Cortex of kidney (tissue), 1 donor: ENCODE measurements at places on chromosomes 7 and 10.

DNA sequence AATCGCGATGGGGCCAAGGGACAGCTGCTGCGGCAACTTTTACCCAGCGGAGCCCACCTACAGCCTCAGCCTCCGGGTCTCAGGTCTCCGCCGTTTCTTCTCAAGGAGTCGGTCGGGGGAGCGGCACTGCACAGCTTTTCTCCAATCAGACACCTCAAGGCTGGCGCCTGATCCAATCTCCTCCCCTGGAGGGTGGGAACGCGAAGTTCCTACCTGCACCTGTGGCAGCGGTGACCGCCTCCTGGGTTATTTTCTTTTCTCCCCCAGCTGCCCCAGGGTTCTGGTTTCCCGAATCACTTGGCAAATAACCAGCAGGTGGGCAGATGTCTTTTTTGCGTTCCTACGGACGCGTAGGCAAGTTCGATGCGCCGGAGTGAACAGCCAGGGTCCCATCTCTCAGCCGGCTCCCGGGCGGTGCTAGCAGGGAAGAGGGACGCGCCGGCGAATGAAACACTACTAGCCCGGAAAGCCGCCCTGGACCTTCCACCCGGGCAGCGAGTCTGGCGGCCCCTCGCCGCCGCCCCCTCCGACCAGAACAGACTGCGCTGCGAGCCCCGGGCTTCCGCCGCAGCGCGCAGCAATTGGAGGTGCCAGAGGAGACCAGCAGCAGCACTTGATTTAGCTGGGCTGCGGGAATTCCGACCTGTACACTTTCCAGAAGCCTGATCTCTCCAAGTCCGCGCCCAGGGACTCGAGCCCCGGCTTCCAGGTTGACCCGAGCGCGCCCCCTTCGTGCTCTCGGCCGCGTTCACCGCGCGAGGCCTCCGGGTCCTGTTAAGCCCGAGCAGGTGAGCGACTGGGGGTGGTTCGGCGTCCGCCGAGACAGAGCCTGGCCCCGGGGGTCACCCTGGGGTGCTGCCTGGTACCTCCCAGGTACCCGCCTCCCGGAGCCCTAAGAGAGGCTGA is at the start of gene PRR15:
PRR15 (plus strand) TSS at position 246 of the 906 bp plus-strand sequence. CDS start 2,495 bp downstream, outside the sequence.
- DNase-seq = no peak

GRCh38 chr7:35993676-35994606 is 159.1 kb upstream of the EEPD1 start:
- DNase-seq = no peak

DNA sequence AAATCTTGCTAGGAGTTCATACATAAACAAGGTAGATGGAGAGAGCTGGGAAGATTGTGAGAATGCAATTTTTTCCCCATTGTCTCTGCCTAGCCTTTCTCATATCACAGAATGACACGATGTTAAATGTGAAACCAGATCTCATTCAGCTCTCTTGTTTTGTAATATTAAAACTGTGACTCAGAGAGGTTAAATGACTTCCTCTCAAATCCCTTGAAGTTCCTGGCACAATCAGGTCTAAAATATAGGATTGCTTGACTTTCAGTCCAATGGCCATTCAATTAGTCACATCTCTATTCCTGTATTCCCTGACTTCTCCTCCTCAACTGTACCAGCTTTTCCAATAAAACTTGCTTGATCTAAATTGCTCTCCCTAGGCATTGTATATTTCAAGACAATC is 3.1 kb downstream of the ANKRD22 start:
- no peak for DNase-seq

- DNase-seq = no peak
Observed at GRCh38 chr10:73827346-73828089, 16.1 kb upstream of the NDST2 start.

GRCh38 chr7:27132214-27132613 is 1.7 kb upstream of the HOXA4 start:
- no peak for DNase-seq

DNA sequence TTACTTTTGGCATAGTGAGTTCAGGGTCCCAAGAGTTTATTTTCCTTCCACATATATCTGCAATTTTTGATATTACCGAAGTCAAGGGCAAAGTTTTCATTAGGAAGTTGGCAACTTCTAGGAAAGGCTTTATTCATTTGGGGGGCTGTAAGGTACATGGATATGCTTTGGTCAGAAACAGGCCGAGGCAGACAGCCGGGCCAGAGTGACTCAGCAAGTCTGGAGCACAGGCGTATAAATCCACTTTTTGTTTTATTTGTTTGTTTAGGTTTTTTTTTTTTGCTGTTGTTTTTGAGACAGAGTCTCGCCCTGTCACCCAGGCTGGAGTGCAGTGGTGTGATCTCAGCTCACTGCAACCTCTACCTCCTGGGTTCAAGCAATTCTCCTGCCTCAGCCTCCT is 3.7 kb downstream of the ZNF680 start:
- DNase-seq = no peak

DNA sequence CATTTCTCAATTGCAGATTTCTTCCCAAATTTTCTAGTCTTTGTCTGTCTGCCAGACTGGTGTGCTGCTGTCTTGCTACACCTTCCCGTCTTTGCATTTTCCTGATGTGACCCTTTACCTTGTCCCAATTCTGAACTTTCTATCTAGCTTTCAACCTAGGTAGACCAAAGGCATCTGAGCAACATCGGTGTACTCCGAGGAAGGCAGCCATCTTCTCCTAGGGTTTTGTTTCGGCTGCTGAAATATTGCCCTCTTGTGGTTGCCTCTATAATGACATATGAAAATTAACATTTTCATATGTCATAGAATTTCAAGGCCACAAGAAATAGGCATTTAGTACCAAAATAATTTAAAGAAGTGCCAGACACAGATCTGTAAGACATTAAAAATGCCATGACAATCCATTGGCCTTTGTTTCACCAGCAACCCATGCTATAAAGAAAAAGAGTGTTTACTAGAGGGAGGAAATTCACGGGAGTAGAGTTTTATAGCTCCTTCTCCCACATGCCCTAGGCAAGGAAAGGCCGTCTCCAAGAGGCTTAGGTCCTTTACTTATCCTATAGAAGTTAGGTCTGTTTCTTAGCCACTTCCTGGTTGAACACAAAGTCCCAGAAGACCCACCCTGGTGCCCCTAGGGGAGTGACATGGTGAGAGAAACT is 23.4 kb downstream of the OR9A2 start:
- no peak for DNase-seq

DNA sequence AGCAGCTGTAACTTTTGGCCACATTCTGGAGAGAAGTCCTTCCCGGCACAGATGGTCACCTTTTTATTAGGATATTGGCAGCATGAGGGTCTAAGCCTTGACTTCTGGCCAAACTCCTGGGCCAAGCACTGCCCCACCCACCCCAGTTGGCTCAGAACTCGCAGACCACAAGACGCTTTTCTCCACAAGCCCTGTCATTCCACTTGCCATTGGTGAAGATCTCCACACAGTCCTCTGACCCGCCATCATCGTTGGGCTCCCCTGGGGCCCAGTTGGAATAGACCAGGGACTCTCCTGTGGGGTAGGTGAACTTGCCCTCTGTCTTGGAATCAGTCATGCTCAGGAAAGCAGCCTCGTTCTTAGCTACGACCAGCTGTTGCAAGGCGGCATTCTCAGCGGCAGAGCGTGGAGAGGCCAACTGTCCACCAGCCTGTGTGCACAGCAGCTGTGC is 11.2 kb downstream of the SFTPD start:
- DNase-seq = no peak

GRCh38 chr10:33869028-33869427 is 534.6 kb upstream of the NRP1 start:
- no peak for DNase-seq

GRCh38 chr7:55878691-55879090 is 8.6 kb upstream of the ZNF713 start:
- no peak for DNase-seq

DNA sequence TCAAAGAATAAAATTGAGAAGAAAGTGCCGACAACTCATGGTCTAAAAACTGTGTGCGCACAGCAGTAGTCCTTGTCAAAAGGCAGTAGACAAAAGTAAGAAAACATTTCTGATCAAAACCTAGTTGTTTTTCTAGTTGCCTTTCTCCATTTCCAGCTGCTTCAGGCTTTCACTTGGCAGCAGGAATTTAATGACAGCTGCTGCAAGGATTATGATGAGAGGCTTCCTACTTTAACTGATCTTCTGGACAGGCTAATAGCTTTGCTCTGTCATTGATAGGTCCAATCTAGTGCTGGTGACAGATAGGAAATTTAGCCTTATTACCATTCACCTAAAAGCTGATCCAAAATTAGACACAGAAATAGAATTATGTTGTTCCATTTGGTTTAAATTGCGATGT is 110.7 kb upstream of the SEMA3C start:
- no peak for DNase-seq

DNA sequence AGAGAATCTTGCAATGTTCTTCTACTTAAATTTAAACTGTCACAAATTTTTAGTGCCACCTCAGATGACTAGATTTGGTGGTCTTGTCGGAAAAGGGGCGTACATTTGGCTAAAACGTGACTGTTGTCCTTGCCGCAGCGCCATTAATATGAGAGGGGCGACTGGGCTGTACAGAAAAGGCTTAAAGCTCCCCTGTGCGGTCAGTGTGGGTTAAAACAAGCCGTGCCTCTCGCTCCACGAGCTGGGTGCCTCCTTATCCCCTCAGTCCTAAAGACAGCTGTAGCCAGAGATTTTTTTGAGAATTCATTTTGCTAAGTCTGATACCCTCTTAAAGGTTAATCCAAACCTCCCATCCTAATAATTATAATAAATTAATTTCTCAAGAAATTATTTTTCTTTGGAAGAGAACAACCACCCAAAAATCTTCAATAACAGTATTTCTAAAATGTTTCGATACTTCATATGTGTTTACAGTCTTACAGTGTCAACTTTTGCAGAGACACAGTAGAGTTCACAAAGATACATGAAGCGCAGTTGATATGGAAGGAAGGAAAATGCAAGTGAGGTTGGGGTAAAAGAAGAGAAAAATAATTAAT is 68.6 kb downstream of the C7orf25 start:
- no peak for DNase-seq

DNA sequence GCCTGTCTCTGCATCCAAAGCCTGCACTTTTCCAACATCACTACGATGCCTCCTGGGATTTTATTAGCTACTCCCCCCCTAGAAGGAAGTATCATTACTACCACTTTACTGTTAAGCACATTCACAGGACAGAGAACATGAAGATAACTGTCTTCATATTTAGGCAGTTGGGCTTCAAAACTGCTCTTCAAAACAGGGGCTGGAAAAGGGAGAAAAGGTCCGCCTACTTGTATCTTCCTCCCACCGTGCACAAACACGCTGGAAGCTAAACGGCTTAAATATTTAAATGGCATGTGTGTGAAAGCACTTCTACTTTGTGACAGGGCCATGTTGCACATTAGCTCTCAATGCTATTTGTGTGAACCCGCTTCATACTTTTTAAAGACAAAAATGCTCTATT is 999 bp downstream of the ITIH5 start:
- no peak for DNase-seq

DNA sequence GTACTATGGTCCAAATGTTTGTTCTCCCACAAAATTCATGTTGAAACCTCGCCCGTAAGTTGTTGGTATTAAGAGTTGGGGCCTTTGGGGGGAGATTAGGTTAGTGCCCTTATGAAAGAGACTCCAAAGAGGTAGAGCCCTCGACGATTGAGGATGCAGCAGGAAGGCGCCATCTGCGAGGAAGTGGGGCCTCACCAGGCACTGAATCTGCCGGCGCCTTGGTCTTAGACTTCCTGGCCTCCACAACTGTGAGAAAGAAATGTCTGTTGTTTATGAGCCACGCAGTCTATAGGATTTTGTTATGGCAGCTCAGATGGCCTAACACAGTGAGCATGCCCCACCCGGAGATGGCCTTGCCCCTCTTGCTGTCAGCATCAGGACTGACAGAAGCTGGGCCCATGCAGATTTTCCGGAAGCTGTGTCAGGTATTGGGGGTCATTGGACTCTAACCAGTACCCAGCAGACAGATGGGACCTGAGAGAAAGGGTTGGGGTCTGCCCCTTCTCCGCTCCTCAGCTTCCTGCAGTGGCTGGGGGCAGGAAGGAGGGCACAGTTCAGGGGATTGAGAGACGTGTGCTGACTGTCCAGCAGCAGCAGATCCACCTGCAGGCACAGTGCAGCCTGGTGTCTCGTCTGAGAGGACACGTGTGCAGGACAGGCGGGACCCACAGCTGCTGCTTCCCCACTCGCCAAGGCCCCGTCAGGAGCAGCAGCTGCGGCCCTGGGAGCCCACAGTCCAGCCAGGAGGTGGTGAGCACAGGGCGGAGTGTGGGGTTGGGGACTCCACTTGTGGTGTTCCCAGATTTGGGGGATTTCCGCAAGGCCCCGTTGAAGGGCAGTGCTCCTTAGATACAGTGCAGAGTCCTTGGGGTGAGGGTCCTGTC is 47.8 kb downstream of the MGMT start:
- DNase-seq = no peak

GRCh38 chr10:111023060-111023459 is 53.8 kb upstream of the ADRA2A start:
- no peak for DNase-seq

DNA sequence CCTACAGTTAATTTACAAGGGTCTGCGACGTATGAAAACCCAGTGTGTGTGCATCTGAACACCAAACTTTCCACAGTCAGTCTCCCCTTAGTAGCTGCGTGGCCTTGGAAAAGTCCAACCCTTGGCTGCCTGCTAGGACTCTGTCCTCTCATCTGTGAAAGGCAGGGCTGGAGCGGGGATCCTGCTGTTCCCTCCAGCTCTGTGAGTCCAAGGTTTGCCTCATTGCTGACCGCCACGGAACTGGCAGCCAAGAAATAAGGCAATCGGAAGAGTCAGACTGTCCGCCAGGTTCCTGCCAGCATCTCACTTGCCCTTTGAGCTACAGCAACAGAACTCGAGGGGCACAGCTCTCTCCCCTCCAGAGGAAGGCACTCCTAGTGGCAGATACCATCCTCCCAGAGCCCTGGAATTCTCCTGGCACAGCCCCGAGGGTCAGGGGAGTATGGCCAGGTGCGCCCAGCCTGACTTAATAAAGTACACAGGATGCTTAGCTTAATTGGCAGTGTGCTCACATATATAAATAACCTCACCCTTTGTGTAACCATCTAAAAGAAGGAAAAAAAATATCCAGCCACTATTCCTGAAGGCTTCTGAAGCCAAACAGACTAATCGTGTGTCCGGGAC is 530.1 kb upstream of the FOXK1 start:
- no peak for DNase-seq

GRCh38 chr7:75650681-75651080 is 88.1 kb downstream of the HIP1 start:
- no peak for DNase-seq

DNA sequence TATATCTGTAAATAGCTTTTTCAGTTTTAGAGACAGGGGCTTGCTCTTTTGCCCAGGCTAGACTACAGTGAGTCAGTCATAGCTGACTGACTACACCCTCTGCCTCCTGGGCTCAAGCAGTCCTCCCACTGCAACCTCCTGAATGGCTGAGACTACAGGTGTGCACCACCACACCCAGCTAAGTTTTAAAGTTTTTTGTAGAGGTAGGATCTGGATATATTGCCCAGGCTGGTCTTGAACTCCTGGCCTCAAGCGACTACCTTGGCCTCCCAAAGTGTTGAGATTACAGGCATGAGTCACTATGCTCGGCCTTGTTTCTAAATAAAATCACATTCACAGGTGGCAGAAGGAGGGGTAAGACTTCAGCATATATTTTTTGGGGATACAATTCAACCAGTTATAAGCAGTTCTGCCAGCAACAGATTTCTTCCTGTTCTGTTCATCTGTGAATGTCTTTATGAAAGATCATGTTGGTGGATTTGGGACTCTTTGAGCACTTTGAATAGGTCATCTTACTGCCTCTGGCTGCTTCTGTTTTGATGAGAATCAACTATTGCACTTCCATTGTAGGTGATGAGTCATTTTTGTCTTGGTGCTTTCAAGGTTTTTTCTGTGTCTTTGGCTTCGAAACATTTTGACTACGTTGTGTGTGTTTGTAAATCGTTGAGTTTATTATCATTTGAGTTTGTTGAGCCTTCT is 15.7 kb downstream of the RBM33 start:
- no peak for DNase-seq

GRCh38 chr7:157888579-157888978 is 551.8 kb downstream of the DNAJB6 start:
- DNase-seq = no peak
